Esophagus (tissue), 2 donors: ENCODE measurements at places on chromosomes 2 and 18. TPM values are rescaled to one million over a fixed set of nuclear protein-coding genes. Genes with fewer than 3 reads are reported as not detected.

GALNT14 gene
- polyA plus RNA-seq, result 17.2 TPM

GPATCH11 gene
- 2.8 TPM for polyA plus RNA-seq

OTOF gene
- 0.04 TPM for polyA plus RNA-seq

ACVR1C gene
- 0.06 TPM for polyA plus RNA-seq

DYSF gene
- polyA plus RNA-seq, result 1.8 TPM

C2orf72 gene
- 0.28 TPM for polyA plus RNA-seq
